ENCODE measurements at places on chromosomes 7 and 10. TPM values are rescaled to one million over a fixed set of nuclear protein-coding genes. Genes with fewer than 3 reads are reported as not detected.
A peak's percentile ranks its signal among the peaks of the same experiment; 100 is the strongest.

Gene ITGA8
- total RNA-seq: 2.6 TPM

Gene CYP51A1
- 119 TPM for total RNA-seq

Gene LIPM
- 0.82 TPM for total RNA-seq

Gene TAC1
- not detected for total RNA-seq

Gene GHRHR
- not detected for total RNA-seq

Gene TRDMT1
- total RNA-seq: 11.9 TPM

Gene GRB10
- total RNA-seq: 20.1 TPM

Gene SRGN
- total RNA-seq: 65.8 TPM

DNA sequence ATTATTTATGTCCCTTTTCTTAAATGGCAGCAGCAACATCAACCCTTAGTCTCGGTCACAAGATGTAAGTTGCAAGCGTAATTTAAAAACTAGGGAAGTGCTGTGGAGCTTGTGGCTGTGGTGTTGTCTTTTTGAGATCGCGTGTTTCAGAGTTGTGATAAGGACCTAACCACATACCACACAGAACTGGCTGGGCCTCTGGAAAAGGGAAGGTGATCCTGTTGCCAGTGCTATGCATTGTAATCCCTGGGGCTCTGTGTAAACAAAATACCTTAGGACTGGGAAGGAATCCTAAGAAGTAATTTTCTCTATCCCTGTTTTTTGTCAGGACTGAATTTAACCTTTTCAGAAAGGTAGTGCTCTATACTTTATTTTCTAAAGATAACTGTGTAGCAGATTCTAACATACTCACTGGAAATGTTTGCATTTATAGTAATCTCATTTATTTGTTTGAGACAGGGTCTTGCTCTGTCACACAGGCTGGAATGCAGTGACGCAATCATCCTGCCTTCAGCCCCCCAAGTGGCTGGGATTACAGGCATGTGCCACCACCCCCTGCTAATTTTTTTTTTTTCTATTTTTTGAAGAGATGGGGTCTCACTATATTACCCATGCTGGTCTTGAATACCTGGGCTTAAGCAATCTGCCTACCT is 60.4 kb downstream of the INPP5F start:
- peak; percentile 75 for DNase-seq

- no peak for DNase-seq
Observed at GRCh38 chr10:132306343-132306685, 1.4 kb downstream of the STK32C start.

DNA sequence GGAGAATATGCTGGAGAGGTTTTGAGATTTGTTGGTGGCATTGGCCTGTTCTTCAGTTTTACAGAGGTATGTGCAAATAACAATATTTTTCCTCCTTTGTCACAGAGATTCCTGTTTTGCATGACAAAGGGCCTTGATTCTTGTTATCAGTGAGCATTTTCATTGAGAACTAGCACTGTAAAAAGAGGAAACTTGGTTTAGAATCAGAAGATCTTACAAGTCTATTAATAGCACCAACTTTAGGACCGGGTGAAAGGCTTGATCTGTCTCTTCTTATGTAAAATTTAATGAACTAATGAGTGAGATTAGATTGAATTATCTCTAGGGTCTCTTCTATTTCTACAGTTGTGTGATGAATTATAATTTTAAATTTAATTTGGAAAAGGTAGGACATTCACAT is 25.5 kb downstream of the TSPAN13 start:
- DNase-seq: no peak

DNA sequence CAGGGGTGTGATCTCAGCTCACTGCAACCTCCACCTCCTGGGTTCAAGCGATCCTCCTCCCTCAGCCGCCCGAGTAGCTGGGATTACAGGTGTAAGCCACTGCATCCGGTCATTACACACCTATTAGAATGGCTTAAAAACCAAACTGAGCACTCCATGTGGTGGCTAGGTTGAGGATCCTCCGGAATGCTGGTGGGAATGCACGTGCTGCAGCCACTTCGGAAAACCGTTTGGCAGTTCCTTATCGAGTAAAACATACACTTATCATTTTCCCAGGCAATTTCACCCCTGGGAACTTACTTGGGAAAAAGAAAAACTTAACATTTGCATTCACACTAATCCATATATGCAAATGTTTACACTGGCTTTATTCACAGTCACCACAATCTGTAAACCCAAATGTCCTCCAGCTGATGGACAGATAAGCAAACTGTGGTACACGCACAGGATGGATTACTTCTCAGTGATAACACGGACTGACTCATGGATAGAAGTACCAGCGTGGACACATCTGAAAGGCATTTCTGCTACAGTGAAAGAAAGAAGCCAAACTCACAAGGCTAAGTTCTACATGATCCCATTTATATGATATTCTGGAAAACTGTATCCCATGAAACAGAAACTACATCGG is 20.4 kb downstream of the RFC2 start:
- DNase-seq: peak; percentile 82

GRCh38 chr7:45573661-45574415 is at the start of gene ADCY1:
TSS of gene ADCY1 (plus strand) at chr7:45574368. CDS start at chr7:45574544, 176 bp downstream.
- DNase-seq: no peak

- DNase-seq: no peak
Observed at GRCh38 chr7:126856691-126857291, 395.9 kb downstream of the GRM8 start.

- peak; percentile 78 for DNase-seq
Observed at GRCh38 chr10:69088801-69089501, 1.0 kb downstream of the SRGN start.

DNA sequence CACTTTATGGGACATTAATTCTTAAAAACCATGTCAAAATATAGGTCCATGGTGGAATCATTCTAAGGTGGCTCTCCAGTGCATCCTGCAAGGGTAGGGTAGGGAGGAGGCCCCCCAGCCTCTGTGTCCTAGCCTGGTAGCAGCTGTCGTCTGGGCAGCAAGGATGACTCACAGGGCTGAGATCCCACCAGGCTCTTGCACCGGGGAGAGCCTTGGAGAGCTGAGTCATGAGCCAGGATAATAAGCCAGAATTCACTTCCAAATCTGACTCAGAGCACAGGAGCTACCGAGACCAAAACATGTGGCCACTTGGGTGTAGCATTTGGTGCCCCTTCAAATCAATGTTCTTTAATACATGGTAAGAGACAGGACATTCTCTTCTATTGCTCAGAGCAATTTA is 298.5 kb downstream of the NEBL start:
- peak; percentile 70 for DNase-seq

- DNase-seq: peak; percentile 32
Observed at GRCh38 chr10:70481831-70482530, 3.4 kb downstream of the PALD1 start.

- no peak for DNase-seq
Observed at GRCh38 chr10:88728107-88728763, 22.2 kb downstream of the LIPK start.

GRCh38 chr10:113267619-113268562 is 285.0 kb upstream of the HABP2 start:
- peak; percentile 47 for DNase-seq

DNA sequence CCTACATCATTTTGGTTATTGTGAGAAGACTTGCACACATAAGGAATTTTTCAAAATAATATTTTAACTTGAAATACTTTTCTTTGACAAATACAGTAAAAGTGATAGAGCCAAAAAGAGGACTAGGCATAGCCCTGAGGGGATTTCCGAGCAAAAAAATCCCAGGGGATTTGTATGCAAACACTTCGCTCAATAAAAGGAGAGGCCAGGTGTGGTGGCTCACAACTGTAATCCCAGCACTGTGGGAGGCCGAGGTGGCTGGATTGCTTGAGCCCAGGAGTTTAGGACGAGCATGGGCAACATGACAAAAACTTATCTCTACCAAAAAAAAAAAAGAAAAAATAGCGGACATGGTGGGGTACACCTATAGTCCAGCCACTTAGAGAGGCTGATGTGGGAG is 193.0 kb downstream of the PCDH15 start:
- DNase-seq: no peak

GRCh38 chr7:12690041-12690878 is 2.8 kb downstream of the ARL4A start:
- DNase-seq: no peak

- no peak for DNase-seq
Observed at GRCh38 chr7:153886506-153887441, 165.4 kb upstream of the DPP6 start.

- no peak for DNase-seq
Observed at GRCh38 chr7:47932466-47933037, 15.7 kb downstream of the PKD1L1 start.

- DNase-seq: no peak
Observed at GRCh38 chr10:108252771-108253170, 1088.3 kb upstream of the SORCS1 start.

GRCh38 chr10:80356563-80356988 is at the start of the genes DYDC1 and DYDC2:
TSS of gene DYDC1 (minus strand) at chr10:80356755. CDS start at chr10:80352601, 4,154 bp downstream.
TSS of gene DYDC2 (plus strand) at chr10:80356781. CDS start at chr10:80362444, 5,663 bp downstream.
- DNase-seq: no peak

Measured in fibroblast of the aortic adventitia (primary cell).